ENCODE measurements at places on chromosomes 2 and 18.

GRCh38 chr2:231348173-231348572, 47.3 kb upstream of the B3GNT7 start:
- no peak for DNase-seq

DNA sequence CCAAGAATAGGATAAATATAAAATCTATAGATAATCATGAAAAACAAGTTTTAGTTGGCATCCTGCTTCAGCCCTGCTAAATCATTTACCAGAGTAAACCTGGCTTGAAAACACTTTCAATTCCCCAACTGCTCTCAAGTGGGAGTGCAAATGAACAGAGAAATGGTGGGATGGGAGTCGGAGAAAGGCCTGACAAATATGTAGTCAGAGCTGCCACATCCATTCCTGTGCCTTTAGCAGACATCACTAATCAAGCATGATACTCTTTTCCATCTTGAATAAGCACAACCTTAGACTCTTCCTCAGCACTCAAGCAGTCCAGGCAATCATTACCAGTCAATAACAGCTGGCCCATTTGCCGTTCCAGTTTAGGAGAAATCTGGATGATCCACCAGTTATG, 101.3 kb downstream of the ANKRD44 start:
- DNase-seq: no peak

- DNase-seq: no peak
Observed at GRCh38 chr2:155368934-155369333, 670.4 kb downstream of the KCNJ3 start.

DNA sequence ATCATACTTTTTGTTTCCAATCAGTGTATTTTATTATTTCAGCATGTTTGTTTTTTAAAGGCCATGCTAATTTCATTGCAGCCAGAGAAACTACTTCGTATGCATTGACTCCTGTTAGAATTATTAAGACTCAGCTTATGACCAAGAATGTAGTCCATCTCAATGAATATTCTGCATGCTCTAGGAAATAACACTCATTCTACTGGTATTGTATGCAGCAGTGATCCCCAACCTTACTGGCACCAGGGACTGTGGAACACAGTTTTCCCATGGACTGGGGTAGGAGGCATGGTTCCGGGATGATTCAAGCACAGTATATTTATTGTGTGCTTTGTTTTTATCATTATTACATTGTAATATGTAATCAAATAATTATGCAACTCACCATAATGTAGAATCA, 356.9 kb downstream of the DSEL start:
- DNase-seq: no peak

DNA sequence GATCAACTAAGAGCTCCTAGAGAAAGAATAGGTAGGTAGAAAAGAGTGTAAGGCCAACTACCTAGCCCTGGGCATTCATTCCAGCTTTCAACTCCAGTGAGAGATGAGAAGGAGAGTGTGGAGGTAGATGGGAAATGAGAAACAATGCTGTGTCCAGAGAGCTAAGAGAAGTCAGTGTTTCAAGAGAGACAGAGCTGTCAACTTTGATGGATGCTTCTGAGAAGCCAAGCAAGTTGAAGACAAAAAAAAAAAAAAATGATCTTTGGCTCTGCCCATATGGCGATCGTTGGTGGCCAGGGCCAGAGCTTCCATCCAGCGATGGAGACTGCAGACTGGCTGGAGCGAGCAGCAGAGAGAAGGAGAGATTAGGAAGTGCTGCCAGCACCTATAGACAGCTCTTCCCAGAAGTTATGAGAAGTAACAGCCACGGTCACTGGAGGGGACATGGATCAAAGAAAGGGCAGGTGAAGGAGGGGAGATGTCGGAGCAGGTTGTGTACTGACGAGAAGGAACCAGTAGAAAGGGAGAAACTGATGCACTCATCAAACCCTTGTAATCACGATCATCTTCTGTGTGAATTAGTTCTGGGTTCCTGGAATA, 112.4 kb upstream of the PPP1CB start:
- DNase-seq: no peak

DNA sequence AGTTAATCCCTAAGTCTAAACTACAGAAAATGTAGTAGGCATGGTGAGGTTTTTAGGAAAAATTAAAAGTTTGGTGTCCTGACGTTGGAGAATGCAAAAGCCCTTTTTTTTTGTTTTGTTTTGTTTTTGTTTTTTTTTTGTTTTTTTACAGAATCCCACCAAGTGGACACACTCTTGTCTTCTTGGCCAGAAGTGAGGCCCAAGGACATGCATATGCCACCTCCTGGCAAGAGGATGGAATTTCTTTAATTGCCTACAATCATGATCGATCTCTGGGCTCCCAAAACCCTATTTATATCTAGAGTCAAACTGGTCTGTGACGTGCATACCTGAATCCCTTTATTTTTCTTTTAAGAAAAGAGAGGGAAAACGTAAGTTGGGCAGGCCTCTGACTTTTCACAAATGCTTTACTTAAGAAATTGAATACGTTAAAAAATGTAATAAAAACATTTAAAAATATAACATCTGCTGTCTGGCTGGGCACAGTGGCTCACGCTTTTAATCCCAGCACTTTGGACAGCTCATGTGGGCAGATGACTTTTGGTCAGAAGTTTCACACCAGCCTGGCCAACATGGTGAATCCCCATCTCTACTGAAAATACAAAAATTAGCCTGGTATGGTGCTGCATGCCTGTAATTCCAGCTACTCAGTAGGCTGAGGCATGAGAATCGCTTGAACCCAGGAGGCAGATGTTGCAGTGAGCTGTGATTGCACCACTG, 502.7 kb downstream of the CBLN2 start:
- no peak for DNase-seq
